ACHN (cell line): ENCODE measurements at places on chromosomes 2 and 18.

- DNase-seq = peak; percentile 36
These were observed 54.3 kb upstream of the TSPYL6 start for GRCh38 chr2:54310311-54310710.

- no peak for DNase-seq
These were observed 191.2 kb downstream of the GBX2 start for GRCh38 chr2:235976956-235977355.

DNA sequence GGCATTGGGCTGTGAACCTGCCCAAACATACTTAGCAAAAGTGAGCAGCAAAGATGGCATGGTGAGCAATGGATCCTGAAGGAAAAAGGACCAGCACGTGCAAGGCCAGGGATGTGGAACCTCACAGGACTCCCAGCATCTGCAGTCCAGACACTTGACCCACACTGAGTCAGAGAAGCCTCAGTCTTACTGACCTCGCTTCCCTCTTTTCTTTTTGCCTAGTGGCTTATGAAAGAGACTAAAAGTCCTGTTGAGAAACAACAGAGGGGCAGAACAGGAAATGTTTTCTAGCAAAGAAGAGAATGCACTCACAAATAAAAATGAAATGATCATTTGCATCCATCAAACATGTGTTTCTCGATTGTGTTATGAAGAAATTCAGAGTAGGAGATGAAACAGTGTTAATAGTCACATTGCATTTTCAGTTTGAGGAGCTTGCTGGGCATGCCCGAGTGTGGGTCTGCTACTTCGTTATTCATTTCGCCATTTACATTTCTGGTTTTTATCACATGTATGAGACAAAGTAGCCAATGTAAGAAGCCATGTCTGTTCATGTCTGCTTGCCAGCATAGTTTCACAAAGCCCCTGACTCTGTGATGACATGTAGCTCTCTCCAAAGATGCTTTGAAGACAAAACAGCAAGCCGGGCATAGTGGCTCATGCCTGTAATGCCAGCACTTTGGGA is 118.4 kb downstream of the INO80D start:
- DNase-seq = no peak

GRCh38 chr18:50183556-50183955 is 11.4 kb downstream of the MYO5B start:
- peak; percentile 17 for DNase-seq

DNA sequence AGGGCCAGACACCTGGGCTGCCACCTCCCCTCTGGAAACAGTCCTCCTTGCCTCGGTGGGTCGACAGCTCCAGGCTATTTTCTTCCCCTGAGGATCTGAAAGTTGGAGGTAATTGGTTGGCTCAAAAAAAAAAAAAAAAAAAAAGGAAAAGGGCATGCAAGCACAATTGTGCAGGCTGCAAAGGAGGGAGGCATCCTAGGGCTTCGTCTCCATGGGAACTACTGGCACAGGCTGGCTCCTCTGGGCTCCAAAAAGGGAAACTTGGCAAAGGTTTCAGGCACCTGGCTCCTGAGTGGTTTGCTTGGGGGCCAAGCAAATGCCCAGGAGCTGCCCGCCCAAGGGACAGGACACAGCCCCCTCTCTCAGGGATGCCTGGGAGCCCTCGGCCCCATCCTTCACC is 1.1 kb upstream of the KCNIP3 start:
- DNase-seq = no peak

- DNase-seq = peak; percentile 95
These were observed 67.6 kb upstream of the ZFP36L2 start for GRCh38 chr2:43293744-43294695.

- no peak for DNase-seq
These were observed 31.9 kb upstream of the TFPI start for GRCh38 chr2:187586011-187586641.

DNA sequence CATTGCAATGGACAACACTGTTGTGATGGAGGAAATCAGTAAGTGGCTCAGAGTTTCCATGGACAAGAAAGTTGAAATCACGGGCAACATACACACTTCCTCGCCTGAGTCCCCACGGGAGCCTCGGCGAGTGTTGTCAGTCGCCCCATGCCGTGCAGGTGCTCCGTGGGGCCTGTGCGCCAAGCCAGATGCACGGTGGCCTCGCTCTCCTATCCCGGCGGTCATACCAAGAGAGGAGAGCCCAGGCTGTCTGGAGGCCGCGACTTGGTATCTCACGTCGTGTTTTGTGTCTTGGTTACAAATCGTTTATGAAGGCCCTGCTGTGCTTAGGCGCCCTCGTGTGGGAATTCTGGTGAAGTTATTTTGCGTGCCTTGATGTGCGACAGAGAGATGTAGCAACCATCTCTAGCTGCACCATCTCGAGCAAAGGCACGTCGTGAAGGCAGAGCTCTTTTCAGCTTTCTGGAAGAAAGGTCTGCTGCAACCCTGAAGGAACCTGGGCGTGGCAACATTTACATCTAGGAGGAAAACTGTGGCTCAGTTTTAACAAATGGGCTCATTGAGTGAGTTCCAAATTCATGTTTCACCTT is 21.8 kb downstream of the ATG4B start:
- DNase-seq = peak; percentile 56

DNA sequence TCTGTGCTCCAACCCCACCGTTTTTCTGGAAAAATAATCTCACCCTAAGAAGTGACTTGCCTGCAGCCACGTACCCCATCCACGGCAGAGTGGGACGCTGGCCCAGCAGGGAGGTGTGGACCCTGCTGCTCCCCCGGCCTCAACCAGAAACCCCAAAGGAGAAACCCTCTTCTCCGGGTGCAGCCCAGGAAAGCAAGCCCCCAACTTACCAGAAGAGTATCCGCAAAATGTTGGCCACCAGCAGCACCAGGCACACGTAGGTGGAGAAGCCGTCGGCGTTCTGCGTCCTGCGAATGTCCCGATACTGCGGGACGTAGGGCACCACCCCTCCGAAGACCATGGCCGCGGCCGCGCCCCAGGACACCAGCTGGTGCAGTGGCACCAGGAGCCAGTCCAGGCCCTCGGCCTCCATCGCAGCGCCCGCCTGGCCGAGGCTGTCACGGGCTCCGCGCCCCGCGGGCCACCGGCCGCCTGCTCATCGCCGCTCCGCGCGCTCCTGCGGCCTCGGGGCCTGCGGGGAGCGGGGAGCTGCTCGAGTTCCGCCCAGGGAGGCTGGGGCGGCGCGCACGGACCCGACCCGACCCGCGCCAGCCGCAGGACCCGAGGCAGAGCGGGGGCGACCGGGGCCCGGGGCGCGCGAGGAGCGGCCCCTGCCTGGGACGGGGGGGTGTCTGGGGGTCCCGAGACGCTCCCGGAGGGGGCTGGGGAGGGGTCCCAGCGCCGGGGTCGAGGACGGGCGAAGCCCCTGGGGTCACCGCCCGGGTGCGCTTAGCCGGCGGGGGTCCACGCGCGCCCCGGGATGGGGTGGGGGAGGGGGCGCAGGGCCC is 725 bp downstream of the SLC66A2 start:
- peak; percentile 12 for DNase-seq

- no peak for DNase-seq
These were observed 525.7 kb downstream of the SLC4A3 start for GRCh38 chr2:220153118-220153517.

GRCh38 chr2:43224131-43224570 is 2.3 kb downstream of the ZFP36L2 start:
- DNase-seq = peak; percentile 80

- DNase-seq = no peak
These were observed 65.3 kb downstream of the CXCR4 start for GRCh38 chr2:136052369-136053362.

DNA sequence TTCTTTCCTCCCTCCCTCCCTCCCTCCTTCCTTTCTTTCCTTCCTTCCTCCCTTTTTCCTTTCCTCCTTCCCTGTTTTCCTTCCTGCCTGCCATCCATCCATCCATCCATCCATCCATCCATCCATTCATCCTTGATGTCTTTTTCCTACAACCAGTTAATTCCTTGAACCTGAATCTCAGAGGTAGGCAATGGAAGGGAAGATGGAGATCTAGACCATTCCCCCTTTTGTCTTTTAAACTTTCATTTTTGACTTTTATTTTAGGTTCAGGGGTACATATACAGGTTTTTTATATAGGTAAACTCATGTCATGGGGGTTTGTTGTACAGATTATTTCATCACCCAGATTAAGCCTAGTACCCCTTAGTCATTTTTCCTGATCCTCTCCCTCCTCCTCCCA is 97.4 kb downstream of the OSBPL6 start:
- DNase-seq = no peak

DNA sequence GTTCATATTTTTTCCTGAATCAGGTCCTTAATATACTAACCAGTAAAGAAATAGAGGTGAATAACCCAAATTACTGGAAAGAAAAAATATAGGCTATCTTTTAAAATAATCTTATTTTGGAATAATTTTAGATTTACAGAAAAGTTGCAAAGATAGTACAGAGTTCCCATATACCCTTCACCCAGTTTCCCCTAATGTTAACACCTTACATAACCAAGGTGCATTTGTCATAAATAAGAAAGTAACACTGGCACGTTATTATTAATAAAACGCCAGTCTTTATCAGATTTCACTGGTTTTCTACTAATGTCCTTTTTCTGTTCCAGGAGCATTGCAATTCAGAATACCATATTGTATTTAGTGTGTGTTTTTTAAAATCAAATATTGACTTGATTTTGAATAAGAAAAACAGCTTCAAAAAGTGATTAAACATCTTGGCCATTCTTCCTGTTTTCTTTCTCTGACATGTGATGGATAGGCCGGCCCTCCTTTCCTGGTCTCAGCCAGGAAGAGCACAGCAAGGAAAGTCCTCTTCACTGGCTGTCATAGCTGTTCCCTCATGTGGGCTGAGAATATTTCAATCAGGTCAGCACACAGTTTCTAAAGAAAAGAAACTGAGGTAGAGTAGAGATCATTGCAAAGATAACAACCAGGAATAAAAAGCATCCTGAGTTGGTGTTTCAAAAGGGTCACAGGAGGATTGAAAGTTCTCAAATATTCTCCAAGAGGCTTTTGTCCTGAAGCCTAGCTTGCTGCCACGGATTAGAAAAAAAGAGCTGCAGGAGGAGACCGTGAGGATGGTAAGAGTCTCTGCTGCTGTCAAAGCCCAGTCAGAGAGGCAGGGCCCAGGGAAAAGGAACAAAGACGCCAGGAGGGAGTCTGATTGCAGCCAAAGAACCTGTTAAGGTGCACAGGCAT is 79.3 kb upstream of the ARL5A start:
- no peak for DNase-seq

- peak; percentile 26 for DNase-seq
These were observed 121.5 kb downstream of the LTBP1 start for GRCh38 chr2:33068261-33068660.

- DNase-seq = no peak
These were observed 93.4 kb upstream of the SIX2 start for GRCh38 chr2:45102579-45103117.

DNA sequence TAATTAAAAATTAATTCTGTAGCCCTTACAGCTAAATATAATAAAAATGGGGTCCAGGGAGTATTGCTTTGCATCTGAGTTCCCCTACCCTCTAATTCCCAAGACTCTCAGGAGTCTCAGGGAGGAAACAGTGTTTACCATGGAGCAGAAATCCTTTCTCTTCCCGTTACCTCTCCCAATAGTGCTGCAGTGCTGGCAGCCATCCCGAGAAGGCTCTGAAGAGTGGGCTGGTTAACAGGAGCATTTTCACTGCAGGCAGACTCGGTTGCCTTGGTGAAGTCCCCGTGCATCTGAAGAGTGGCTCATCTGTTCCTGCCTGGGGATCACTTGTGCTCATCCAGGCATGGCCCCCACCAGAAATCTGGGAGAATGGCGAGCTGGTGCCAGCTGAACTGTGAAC is 41.8 kb upstream of the TMEM178A start:
- DNase-seq = no peak

DNA sequence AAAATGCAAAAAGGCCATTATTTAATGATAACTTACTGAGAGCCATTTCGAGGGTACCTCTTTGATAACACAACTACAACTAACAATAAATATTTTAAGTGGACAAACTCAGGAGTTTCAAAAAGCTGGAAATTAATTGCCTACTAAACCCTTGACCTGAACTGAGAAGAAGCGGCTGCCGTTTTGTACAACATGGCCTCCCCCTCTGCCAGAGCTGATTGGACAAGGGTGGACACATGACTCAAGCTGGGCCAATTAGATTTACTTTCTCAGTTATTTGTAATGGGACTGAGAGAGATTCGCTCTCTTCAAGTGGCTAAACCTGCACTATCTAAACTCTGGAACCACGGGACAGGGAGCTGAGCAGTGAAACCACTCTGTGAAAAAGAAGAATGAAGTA is 135.9 kb upstream of the SERPINE2 start:
- DNase-seq = no peak

DNA sequence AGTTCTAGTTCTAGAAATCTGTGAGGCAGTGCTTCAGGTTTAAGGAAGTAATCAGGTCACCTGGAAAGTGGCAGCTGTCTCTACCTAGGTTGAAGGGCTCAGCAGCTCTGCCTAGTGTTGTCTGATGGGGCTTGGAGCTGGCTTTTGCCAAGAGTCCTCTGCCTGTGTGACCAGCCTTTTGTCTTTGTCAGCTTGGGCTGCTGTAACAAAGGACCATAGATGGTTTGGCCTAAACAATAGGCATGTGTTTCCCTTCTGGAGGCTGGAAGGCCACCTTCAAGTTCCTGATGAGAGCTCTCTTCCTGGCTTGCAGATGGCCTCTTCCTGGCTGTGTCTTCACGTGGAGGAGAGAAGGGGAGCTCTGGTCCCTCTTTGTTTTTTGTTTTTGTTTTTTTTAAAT is 13.3 kb downstream of the UBE2F start:
- DNase-seq = no peak

GRCh38 chr2:170236680-170237047 is 58.7 kb downstream of the MYO3B start:
- DNase-seq = no peak

GRCh38 chr2:170368370-170368769 is 190.4 kb downstream of the MYO3B start:
- DNase-seq = no peak

- DNase-seq = no peak
These were observed 439.7 kb upstream of the SETBP1 start for GRCh38 chr18:44241020-44241419.

GRCh38 chr2:73217826-73218225 is 3.8 kb downstream of the SMYD5 start:
- DNase-seq = no peak

DNA sequence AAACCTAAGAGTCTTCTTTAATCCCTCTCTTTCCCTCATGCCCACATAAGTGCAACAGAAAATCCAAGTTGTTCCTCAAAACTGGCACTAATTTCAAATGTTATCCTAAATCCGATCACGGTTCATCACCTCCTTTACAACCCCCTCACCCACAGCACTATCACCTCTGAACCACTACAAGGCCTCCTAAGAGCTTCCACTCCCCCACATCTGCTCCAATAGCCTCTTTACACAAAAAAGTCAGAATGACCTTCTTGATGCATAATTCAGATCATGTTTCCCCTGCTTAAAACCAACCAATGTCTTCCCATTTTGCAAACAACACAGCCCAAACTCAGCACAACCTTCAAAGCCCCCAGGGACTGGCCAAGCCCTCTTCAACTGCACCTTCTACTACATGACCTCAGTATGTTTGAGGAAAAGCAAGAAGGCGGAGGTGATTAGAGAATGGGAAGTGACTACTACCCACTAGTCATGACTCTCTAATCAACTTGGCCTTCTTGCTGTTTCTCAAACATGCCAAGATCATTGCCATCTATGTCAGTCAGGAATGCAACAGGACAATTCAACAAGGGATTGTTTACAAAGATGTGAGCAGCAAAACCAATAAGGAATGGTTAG is 34.6 kb upstream of the GCC2 start:
- no peak for DNase-seq

- no peak for DNase-seq
These were observed 28.9 kb downstream of the OSBPL1A start for GRCh38 chr18:24368749-24369148.
